Activated CD4-positive, alpha-beta memory T cell treated with anti-CD3 and anti-CD28 coated beads, Interleukin-2, amount 10 ng/mL, durations not matched to agents 7 days and 5 days (primary cell): ENCODE measurements at places on chromosomes 4 and X.
A peak's percentile ranks its signal among the peaks of the same experiment; 100 is the strongest.

GRCh38 chr4:172809319-172809718, 359.3 kb upstream of the GALNT7 start:
- no peak for DNase-seq

- no peak for DNase-seq
Measured at GRCh38 chr4:41437111-41437536, 100.8 kb upstream of the LIMCH1 start.

GRCh38 chr4:86961605-86962295, 26.9 kb downstream of the AFF1 start:
- no peak for DNase-seq

DNA sequence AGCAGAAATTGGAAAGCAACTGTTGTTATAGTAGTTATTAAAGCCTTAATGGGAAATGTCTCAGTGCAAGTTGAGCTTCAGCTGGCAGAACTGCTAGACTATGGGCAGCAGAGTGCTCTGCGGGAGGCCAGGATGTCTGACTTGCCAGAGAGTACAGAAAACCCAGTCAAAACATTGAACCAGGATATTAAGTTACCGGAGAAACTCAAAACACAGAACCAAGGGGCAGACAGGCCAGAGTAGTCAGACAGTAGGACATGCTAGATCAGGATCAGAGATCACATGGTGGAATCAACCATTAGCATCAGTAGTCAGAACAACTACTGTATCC, 72.9 kb upstream of the TNIP3 start:
- DNase-seq = no peak

DNA sequence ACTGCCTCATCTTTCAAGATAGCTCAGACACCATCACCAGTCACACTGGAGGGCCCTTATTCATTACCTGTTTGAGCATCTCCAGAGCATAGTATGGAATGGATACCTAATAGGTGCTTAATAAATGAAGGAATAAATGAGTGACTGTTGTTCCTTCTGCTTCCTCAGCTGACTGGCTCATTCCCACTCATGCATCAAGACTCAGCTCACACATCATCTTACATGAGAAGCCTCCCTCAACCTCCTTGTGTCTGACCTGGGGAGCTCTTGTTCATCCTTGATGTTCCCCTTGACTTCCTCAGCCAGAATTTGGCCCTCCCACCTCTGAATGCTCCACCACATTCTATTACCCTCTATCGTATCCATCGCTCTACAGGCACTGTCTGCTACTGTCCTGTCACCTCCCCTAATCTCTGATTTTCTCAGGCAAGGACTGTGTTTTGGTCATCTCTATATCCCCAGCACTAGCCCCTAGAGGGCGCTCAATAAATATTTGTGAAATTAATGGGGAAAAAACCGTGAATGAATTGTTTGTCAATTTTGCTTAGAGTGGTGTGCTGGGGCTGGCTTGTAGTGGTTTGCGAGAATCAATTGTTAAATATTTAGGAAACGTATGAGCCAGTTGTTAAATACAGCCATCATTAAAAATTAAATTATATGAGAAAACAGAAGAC, 88.3 kb downstream of the NHSL2 start:
- DNase-seq = peak; percentile 34

DNA sequence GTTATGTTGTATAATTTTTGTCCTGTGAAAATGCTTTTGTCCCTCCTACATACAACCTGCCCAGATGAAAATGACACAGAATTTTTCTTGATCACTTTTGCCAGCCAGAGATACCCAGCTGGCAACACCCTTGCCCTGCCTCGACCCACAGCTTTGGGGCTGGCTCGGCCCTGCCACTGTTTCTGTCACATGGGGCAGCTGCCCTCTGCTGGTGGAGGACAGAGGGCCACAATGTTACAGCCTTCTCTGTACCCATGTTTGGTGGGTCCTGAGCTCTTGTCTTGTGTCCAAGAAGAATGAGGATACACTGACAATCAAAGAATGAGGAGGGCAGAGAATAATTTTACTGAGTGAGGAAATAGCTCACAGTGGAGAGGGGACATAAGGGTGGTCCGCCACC, 31.1 kb downstream of the BMP15 start:
- DNase-seq = no peak

- no peak for DNase-seq
Measured at GRCh38 chrX:320126-320783, 1.7 kb upstream of the GTPBP6 start.

DNA sequence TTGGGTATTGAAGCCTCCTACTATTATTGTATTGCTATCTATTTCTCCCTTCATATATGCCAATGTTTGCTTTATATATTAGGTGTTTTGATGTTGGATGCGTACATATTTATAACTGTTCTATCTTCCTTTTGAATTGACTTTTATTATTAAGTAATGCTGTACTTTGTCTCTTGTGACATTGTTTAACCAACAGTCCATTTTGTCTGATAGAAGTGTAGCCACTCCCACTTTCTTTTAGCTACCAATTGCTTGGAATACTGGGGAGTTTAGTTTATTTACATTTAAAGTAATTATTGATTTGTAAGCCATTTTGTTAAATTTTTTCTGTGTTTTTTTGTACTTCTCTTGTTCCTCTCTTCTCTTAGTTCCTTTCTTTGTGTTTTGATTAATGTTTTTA, 195.9 kb downstream of the GC start:
- DNase-seq = no peak

DNA sequence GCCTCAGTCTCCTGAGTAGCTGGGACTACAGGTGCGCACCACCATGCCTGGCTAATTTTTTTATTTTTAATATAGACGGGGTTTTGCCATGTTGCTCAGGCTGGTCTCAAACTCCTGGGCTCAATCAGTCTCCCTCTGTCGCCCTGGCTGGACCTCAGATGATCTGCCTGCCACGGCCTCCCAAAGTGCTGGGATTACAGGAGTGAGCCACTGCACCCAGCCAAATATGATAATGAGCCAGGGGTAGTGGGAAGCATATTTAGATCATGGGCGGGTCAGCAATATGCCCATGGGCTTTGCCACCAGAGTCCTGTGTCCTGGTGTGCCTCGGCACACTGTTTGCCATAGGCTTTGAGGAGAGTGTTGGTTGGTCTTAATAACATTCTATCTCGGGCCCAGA, 71.8 kb downstream of the FAM193A start:
- no peak for DNase-seq

DNA sequence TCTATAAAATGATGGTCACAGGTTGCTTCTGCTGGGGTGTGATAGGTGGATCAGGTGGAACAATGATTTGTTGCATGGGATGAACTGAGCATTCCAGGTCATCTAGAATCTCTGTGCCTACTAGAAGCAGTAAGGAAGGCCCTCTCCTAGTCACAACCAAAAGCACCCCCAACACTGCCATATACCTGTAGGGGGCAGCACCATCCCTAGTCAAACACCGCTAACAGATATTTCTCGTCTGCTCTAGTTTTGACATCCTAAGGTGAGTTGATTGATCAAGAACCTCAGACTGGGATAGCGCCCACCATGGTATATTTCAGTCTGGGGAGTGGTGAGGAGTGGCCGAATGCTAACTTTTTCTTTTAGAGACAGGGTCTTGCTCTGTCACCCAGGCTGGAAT, 160.2 kb downstream of the NHS start:
- DNase-seq = peak; percentile 39

DNA sequence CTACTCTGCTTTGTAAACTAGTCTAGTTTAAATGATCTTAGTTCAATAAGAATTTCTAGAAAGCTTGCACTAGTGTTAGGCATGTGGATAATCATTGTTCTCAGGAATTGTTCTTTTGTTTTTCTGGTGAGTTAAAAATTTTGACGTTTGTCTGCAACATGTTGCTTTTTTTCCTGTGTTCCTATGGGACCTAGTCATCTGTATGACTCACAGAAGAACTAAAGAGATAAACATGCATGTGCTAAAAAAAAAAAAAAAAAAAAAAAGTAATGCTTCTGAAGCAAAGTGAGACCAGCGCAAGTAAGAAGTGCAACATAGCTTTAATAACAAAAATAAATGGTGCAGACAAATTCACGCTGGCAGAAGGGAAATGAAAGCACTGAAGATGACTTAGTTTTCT, 471.2 kb downstream of the IQCM start:
- DNase-seq = no peak

GRCh38 chr4:100809506-100809905, 291.7 kb upstream of the EMCN start:
- no peak for DNase-seq

GRCh38 chr4:73836373-73837279, at the start of gene CXCL6:
TSS of gene CXCL6 (plus strand) at chr4:73836678. CDS start at chr4:73836751, 73 bp downstream.
- DNase-seq = no peak

- DNase-seq = no peak
Measured at GRCh38 chr4:35604252-35604651, 640.1 kb downstream of the ARAP2 start.

DNA sequence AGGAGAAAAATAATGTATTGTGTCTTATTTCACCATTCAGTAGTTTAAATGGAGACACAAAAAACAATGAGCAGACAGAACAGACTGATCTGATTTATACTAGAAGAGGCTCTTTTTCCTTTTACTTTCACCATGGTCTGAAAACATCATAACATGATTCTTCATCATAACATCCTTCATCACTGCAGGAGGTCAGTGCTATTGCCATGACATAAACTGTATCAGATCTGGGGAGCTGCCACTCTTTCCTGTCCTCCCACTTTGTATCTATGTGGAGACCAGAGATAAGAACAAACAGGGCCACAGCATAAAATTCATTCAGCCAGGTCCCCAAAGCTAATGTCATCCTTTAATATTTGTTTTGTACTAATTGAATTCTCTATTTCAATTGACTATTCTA, 25.2 kb downstream of the SOD3 start:
- DNase-seq = no peak

- DNase-seq = no peak
Measured at GRCh38 chr4:158965226-158965625, 137.7 kb upstream of the RAPGEF2 start.

GRCh38 chr4:188266386-188266785, 127.1 kb downstream of the TRIML1 start:
- DNase-seq = no peak
